ENCODE measurements at places on chromosomes 2 and 18.

DNA sequence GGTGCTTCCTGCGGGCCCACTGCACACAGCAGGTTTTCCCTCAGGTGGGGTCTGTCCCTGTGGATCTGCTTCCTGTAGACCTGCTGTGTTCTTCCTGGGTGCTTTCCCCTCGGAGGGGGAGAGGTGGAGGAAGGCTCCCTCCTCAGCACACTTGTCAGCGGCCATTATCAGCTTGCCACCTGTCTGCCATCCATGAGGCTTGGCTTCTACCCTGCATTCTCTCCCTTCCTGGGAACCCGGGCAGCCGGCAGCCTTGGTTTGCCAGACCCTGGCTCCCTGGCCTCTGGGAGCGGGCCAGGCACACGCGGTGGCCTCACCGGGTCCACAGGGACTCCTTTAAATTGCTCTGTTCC is 58.5 kb downstream of the INPP5D start:
- DNase-seq = no peak

GRCh38 chr2:58427572-58428095 is 186.5 kb upstream of the FANCL start:
- no peak for DNase-seq

DNA sequence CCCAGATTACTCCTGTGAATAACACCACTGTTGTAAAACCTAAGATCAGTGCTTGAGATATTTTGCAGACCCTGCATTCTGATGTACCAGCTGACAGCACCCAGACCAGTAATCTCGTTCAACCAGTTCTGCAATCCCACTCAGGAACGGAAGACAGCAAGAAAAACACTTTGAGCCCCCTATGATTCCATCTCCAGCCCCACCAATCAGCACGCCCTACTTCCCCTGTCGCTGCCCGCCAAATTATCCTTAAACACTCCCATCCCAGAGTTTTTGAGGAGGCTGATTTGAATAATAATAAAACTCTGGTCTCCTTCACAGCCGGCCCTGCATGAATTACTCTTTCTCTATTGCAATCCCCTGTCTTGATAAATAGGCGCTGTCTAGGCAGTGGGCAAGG is 173.9 kb upstream of the CDH2 start:
- no peak for DNase-seq

DNA sequence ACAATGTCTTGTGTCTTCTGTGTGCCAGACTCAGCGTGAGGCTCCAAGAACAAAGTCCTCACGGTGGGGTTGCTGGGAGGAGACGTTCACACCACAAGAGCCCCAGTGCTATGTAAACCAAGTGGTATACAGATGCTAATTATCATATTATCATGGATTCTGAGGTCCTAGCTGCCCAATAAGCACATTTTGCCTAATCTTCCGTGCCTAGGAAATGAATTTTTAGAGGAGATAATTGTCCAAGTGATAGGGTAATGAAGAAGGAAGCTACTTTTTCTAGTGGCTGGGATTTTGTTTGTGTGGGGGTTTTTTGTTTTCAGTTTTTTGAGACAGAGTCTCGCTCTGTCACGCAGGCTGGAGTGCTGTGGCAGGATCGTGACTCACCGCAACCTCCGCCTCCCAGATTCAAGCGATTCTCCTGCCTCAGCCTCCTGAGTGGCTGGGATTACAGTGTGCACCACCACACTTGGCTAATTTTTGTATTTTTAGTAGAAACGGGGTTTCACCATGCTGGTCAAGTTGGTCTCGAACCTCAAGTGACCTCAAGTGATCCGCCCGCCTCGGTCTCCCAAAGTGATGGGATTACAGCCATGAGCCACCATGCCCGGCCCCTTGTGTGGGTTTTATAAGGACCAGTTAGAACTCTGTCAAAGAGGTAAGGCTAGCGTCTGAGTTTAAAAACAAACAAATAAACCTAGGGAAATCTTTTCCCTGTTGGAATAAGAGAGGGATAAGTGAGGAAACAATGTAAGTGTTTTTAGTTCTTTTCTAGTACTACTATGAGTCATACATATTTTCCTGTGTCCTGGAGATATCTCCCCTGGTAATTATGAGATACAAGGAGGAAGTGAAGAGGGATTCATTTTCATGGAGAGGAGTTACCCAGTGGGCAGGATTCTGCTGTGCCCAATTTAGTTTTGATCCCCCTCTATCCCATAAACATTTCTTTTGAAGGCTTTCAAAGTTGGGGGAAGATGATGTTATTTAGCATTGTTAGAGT is 9.5 kb upstream of the SMAD7 start:
- no peak for DNase-seq

- DNase-seq = no peak
Observed at GRCh38 chr2:123771928-123772632, 253.0 kb upstream of the CNTNAP5 start.

DNA sequence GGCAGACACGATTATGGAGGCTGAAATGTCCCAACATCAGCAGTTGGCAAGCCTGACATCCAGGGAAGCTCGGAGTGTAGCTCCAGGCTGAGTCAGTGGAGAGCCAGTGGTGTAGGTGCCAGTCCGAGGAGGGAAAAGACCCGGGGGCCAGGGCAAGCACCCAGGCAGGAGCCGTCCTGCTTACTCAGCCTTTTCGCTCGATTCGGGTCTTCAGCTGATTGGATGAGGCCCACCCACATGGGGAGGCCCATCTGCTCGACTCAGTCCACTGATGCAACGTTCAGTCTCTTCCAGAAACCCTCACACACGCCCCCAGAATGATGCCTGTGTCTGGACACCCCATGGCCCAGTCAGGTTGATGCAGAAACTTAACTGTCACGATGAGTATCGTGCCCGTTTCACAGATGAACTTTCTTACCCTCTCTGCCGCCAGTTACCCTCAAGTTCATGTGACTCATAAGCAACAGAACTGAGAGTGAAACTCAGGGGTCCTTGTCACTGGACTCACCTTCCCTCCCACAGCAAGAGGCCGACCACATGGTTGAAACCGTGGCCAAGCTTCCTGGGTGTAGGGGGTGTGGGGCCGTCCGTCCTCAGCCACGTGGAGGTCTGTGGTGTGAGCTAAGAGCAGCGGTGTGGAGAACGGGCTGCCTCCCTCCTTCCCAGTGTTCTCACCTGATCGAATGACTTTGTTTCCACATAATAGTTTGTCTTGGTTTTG is 197.4 kb upstream of the HDAC4 start:
- DNase-seq = no peak

- no peak for DNase-seq
Observed at GRCh38 chr2:136863468-136863867, 98.1 kb downstream of the THSD7B start.

GRCh38 chr2:167869200-167869599 is 378.2 kb downstream of the STK39 start:
- no peak for DNase-seq

- DNase-seq = no peak
Observed at GRCh38 chr2:652881-653480, 24.2 kb downstream of the TMEM18 start.

- no peak for DNase-seq
Observed at GRCh38 chr2:160427629-160428404, 65.8 kb downstream of the RBMS1 start.

GRCh38 chr2:85440729-85441128 is 22.2 kb downstream of the SH2D6 start:
- DNase-seq = no peak

DNA sequence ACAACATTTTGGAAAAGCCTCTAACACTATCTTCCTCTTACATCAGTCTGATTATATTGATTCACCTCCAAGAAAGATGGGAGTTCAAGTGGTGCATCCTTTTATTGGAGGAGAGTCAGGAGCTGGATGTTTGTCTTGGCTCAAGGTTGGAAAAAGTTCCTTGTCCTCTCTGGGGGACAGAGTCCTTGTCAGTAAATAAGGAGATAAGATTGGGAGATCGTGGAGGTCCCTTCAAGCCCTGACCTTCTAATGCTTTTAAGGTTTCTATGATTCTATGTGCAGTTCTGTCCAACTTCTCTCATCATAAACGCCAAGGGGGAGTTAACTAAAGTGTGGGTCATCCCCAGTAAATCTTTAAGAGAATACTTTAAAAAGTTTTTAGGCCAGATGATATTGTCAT is 60.9 kb upstream of the CCBE1 start:
- no peak for DNase-seq

DNA sequence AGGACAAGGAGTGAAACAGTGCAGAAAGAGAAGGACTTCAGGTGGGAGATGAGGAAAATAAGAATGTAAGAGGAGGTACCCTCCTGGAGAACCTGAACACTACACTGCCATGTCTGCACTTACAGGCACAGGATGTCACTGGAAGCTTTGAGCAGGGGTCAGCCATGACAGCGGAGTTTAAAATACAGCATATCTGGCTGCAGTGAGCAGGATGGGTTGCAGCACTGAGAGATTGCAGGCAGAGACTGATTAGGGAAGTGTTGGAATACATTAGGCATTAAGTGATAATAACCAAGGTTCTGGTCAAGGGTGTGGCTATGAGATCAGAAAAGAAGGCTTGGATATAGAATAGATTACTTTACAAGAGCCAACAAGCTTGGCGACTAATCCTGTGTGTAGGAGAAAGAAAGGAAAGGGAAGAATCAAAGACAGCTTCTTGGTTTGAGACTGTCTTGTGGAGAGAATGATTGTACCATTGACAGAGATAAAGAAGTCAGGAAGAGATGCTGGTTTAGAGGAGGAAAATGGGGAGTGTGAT is 171.1 kb upstream of the RBMS1 start:
- DNase-seq = no peak

DNA sequence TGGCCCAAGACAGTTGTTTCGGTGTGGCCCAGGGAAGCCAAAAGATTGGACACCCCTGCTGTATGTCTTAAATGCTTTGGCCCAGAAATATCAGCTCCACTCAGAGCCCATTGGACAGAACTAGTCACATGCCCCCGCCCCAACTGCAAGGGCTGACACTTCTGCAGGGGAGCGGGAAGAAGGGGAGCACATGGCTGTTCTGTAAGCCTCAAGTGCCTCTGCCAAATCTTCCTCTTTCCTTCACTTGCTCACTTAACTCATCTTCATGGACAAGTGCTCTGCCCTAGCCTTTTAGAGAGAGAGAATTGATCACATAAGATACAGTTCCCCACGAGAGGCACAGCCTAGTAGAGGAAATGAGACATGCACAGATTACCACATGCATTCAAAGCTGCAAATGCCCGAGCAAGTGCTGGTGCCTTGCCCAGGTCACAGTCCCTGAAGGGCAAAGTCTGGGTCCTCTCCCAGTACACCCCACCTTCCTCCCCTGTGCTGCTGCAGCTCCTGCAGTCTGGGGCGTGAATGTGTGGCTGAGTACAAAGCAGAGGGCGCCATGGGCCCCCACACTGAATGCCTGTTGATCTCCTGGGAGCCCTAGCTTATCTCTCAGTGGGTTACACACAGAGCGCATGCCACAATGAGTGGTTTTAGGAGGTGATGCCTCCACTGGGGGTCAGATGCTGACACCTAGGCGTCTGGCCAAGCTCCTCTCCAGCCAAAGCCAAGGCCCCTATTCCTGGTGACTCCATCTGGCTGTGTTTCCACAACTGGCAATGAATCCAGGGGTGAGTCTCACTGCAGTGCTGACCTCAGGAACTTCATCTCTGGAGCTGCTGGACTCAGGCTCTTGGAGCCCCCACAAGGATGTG is 135.3 kb downstream of the CTIF start:
- DNase-seq = no peak

- no peak for DNase-seq
Observed at GRCh38 chr18:35390951-35391700, 14.0 kb upstream of the ZNF396 start.

DNA sequence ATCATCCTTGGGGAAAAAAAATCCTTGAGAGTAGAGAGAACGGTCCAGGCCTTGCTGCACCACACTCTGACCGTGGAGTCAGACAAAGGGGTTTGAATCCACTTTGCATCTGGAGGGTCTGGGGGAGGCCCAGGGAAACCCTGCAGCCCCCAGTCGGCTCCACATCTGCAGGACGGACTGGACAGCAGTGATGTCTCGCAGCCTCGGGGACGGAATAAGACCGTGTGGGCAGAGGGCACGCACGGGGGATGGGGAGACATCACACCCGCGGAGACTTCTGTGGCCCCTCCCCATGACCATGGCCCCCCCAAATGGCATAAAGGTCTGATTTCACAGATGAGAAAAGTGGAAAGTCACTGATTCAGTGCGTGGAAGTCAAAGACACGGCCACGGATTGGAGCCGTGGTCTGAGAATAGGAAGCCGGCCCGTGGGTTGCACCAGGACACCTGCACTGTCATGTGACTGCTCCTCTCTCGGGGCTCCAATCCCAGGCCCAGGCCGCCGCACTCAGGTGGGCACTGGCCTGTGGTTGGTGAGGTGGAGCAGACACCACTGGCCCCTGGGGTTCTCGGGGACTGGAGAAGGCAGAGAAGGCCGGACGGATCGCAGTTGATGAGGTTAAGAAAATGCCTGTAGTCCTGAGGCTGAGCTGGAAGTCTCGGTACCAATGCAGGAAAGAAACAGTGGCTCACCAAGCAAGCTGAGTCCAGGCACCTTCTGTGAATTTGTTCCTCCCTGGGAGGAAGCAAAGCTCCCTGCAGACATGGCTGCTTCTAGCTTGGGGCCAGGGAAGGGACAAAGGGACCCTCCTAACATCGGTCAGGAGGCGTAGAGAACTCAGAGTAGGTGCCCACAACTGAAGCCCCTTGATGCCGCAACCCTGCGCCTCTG is 61.8 kb downstream of the RTP5 start:
- no peak for DNase-seq

DNA sequence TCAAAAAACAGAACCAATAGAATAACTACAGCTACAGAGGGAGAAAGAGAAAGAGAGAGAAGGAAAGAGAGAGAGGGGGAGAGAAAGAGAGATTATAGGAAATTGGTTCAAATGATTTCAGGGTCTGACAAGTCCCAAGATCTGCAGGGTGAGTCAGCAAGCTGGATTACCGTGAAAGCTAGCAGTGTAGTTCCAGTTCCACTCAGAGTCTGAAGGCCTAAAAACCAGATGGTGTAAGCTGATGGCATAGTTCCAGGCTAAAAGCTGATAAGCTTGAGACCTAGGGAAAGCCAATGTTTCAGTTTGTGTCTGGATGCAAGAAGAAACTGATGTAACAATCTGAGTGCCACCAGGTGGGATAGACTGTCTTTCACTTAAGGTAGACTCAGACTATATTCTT is 397.7 kb downstream of the TRIB2 start:
- no peak for DNase-seq

GRCh38 chr2:15938803-15939555 is 1.4 kb upstream of the MYCN start:
- no peak for DNase-seq

GRCh38 chr2:3712831-3713503 is 9.6 kb downstream of the DCDC2C start:
- DNase-seq = no peak

DNA sequence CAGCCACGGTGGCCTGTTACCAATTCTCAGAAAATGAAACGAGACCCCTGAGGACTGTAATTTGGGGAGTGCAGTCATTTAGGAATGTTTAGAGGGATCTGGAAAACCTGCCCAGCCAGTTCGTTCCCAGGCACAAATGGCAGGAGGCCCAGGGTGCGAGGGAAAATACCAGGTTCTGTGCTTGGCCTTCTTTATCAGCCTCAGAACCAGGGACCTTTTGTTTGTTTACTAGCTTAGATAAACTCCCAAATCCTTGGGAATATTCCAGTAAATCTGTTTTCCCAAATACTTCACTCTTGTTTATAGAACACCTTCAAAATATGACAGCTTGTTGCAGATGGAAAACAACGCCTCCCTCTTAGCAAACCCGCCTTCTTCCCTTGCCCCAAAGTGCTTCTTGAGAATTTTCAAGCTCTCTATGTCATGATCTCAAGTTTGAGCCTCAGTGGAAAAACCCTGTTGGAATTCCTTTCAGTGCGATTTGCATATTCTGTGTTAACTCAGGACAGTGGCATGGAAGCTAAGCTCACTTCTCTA is 400.3 kb upstream of the SMIM21 start:
- no peak for DNase-seq

GRCh38 chr2:69386360-69386759 is 667 bp downstream of the GFPT1 start:
- no peak for DNase-seq

Measured in GM18507 (cell line).